Urinary bladder (tissue), 4 donors: ENCODE measurements at places on chromosomes 7 and 10. TPM values are rescaled to one million over a fixed set of nuclear protein-coding genes. Genes with fewer than 3 reads are reported as not detected.

GRCh38 chr7:347644-348479 lies 57.9 kb downstream of the FOXL3 start:
- no peak for DNase-seq

- no peak for DNase-seq
Observed at GRCh38 chr7:108236681-108237415, 106.7 kb upstream of the LAMB4 start.

Gene SLC39A12
- not detected for total RNA-seq

Gene AEBP1
- total RNA-seq: 57.2 TPM

DNA sequence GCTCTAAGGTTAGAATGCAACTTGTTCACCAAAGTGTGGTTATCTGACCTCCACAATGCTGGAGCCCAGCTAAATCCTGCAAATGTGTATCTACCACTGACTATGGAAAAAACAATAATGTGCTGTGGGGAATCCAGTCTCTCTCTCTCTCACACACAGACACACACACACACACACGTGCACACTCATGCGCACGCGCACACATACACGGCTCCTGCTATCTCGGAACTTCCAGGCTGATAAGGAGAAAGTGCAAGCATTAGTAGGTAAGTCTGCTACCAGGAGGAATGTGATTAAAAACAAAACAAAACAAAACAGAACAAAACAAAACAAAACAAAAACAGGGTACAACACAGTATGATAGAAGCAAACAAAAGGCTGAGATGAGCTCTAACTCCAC lies 205.2 kb downstream of the FRMD4A start:
- no peak for DNase-seq

DNA sequence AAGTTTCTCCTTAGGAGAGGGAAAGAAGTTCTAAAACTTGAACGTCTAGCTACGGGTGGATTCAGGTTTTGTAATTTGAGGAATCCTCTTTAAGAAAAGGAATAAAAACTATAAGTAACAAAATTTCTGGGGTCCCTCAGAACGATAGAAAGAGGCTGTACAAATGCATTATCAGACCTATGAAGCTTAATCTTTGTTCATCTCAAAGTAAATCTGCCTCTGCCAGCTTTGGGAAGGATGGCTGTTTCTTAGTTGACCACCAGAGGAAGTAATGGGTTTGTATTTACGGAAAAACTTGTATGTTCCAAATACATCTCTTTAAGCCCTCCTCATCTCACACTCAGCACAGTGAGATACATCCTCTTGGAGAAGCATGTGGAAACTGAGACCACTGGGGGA lies 864 bp downstream of the PSTK start:
- peak; percentile 7 for DNase-seq

- no peak for DNase-seq
Observed at GRCh38 chr10:114547514-114547913, 110.6 kb downstream of the ABLIM1 start.

DNA sequence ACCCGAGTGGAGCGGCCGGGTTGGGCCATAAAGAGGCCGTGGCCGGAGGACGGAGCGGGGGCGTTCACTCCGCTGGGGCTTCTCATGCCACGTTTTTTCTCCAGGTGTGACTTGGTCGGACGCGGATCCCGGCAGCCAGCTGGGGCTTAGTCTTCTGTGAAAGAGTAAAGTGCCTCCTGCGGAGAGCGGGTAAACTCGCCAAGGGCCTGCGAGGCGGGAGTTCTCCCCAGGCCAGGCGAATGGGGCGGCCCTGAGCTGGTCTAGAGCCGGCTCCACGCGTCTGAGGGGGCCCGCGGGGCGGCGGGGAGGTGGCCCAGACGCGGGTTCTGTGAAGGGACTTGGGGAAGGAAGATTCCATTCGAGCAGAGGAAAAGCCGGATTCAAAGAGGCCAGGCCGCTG lies 86.3 kb upstream of the VIPR2 start:
- no peak for DNase-seq

- no peak for DNase-seq
Observed at GRCh38 chr7:159107161-159107892, 37.3 kb downstream of the VIPR2 start.

DNA sequence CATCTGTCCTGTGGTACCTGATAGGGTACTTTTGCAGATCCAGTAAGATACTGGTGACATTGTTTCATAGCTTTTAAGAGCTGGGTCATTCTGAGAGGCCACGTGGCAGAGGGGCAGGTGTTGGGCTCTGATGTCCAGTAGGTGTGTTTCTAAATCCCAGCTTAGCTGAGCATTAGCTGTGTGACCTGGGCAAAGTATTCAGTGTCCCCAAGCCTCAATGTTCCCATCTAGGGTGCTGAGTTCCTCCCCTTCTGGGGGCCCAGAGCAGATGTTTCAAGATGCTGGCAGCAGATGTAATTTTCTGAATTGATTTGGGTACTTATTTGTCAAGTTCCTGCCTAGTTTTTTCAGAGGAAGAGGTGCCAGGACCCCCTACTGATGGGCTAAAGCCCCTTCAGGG lies 52.9 kb downstream of the NEURL1 start:
- DNase-seq: no peak

Gene ABCC2
- 2.3 TPM for total RNA-seq

Gene C10orf90
- 0.85 TPM for total RNA-seq

GRCh38 chr10:24381235-24382010 lies 172.5 kb downstream of the KIAA1217 start:
- no peak for DNase-seq

Gene DENND2A
- total RNA-seq: 34.4 TPM

GRCh38 chr7:55019691-55020465 lies 1.1 kb downstream of the EGFR start:
- no peak for DNase-seq

DNA sequence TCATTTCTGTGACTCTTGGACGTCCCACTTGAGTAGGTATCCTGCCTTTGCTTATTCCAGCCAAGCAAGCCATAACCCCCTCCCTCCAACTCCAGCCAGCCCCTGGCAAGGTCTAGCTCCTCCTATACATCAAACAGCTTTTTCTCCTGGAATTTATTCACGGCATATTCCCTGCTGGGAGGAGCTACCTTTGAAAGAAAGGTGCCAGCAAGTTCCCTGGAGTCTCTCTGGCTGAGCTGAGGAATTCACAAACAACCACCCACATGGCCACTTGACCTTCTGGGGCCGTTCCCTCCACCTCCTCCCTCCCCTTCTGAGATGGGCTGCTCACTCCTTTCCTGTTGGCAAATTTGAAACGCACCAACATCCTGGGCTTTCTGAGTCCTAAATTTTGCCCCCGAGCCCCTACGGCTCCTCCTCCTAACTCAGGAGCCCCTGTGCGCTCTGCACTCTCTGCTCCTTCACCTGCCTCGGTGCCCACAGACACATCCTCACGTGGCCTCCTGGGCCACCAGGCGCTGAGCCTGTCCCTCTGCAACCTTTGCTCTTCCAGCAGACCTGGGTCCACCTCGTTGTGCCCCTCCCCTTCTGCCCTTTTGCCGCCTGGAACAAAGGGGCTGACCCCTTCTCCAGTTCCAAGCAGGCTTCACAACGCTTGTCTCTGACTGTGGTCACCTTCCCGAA lies 48.0 kb downstream of the HSPA12A start:
- no peak for DNase-seq

- DNase-seq: no peak
Observed at GRCh38 chr10:32232378-32232777, 114.6 kb downstream of the EPC1 start.

Gene CAV2
- 139 TPM for total RNA-seq

DNA sequence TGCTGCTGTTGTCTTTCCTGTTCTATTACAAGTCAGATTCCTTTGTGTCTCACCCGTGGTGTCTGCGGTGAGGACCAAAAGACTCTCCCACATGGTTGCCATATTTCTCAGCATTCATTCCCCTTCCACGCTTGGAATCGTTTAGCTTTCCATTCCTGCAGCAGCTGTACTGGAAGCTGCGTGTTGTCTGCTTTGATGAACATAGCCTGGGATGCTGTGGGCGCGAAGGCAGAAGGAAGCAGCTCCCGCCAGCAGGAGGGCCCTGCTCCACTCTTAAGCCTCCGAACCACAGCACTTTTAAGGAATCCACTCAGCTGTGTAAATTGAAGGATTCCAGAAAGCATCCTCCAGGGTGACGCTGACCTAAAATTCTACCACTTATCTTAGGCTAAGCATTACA lies 303.6 kb upstream of the PITRM1 start:
- no peak for DNase-seq

- no peak for DNase-seq
Observed at GRCh38 chr10:92241501-92241900, 49.4 kb downstream of the CPEB3 start.

Gene SLC29A4
- 2.7 TPM for total RNA-seq

DNA sequence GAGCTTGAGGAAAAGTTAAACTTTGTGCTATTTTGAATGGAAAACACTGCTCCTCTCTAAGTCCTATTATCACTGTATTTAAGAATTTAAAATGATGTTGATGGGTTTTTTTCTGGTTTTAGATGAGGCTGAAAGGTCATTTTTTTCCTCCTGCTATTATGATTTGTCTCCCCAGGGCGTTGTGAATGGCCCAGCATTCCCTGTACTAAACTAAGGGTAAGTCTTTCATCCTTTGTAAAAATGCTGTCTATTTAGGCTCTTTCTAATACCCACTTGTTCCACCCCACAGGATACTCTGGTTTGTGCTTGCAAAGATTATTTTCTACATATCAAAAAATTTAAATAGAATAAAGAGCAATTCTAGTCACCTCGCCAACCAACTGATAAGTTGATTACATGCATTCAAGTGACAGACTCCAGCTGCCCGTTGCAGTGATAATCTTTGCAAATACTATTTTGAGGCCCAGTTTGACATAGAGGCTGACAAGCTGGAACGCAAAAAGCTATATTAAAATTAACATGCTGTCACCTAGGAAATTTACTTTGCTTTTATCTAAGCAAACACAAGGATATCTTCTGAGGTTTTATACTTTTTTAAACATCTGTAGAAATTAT lies 222.3 kb upstream of the TMEM229A start:
- no peak for DNase-seq
